ENCODE measurements at places on chromosomes 3 and 15.

DNA sequence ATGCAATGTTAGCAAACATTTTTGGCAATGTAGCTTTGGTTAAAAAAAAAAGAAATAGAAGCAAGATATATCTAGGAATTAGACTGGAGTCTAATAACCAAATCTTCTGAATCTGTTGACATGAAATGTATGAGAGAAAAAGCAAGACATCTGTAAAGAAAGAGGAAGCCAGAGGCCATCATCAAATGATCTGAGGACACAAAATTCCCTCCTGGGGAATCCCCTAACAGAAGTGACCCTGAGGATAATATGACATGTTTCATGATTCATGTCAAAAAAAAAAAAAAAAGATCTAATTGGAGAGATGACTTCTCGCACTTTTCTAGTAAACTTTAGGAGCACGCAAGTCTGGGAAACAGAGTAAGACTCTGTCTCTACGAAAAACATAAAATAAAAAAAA is 70.9 kb downstream of the IMPG2 start:
- no peak for DNase-seq

GRCh38 chr3:172776049-172776717 is 25.7 kb downstream of the ECT2 start:
- DNase-seq = no peak

DNA sequence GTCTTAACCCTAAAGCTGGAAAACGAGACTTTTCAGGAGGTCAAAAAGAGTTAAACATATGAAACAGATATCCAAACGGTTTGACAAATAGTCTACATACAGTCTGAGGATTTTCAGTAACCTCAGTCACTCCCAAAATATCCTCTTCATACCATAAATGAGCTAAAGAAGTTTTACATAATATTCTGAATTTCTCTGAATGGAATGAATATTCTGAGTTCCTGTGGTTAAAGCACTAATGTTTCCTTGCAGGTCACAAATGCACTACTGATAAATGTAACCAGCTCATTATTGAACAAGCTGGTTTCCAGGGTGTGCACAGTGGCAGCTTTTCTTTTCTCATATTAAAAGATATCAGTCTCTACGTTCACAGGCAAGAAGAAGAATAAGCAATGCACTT is 137.4 kb upstream of the POU1F1 start:
- no peak for DNase-seq

- no peak for DNase-seq
These were observed 67.4 kb downstream of the CORO2B start for GRCh38 chr15:68646156-68646555.

DNA sequence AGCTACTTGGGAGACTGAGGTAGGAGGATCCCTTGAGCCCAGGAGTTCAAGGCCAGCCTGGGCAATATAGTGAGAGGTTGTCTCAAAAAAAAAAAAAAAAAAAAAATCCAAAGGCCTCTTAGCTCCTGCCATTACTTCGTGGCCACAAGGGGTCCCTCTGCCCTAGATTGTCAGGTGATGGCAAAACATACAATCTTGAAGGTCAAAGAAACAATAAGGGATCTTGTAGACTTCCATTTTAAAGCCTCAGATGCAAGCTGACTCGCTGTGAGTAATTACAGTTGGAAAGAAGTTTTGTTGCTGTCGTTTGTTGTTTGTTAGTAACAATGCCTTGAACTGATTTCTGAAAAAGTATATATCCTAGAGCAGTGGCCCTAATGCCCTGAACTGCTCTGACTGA is 55.9 kb upstream of the PLCL2 start:
- no peak for DNase-seq

- DNase-seq = no peak
These were observed 20.7 kb upstream of the GSK3B start for GRCh38 chr3:120114981-120115380.

DNA sequence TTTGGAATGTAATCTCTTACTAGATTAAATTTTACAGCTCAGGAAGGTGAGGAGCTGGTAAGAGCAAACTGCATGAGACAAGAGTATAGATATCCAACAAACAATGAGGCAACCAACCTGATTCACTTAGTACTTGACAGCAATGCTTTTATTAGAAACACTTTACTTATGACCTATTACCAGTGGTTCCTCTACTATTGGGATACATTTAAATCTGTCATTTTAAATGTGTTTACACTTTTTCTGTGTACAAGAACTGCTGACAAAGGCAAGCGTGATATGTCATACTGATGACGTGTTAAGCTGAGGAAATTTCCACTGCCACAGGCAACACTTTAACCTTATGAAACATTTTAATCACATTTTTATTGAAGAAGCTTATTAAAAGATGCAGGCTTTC is 1043.3 kb downstream of the FHIT start:
- DNase-seq = no peak

- no peak for DNase-seq
These were observed 218.9 kb downstream of the PLOD2 start for GRCh38 chr3:145942052-145942451.
